ENCODE measurements at places on chromosomes 4 and X.

DNA sequence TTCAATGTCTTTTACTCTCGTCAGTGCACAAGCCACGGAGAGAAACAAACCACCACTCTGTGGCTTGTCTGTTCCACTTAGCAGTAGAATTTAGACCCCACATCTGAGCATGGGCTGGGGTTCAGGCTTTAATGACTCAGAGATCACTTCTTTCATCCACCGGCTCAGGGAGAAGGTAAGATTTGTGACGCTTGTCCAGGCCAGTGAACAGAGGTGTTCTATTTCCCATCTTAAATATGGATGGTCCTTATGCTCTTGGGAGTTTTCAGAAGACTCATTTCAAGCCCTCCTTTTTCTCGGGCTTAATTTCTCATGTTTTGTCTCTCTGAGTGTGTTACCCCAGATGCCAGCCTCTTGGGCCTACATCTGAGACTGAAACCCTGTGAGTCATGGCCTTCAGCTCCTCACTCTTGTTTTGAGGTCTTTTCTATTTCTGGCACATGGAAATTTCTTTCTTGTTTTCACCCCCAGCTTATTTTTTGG is 127.4 kb upstream of the SFRP2 start:
- no peak for DNase-seq

GRCh38 chr4:161929956-161930355 is 233.8 kb downstream of the FSTL5 start:
- no peak for DNase-seq

GRCh38 chr4:139809757-139810140 is 144.1 kb downstream of the MGST2 start:
- no peak for DNase-seq

GRCh38 chrX:21373637-21374162 is 518 bp upstream of the CNKSR2 start:
- DNase-seq, result no peak

DNA sequence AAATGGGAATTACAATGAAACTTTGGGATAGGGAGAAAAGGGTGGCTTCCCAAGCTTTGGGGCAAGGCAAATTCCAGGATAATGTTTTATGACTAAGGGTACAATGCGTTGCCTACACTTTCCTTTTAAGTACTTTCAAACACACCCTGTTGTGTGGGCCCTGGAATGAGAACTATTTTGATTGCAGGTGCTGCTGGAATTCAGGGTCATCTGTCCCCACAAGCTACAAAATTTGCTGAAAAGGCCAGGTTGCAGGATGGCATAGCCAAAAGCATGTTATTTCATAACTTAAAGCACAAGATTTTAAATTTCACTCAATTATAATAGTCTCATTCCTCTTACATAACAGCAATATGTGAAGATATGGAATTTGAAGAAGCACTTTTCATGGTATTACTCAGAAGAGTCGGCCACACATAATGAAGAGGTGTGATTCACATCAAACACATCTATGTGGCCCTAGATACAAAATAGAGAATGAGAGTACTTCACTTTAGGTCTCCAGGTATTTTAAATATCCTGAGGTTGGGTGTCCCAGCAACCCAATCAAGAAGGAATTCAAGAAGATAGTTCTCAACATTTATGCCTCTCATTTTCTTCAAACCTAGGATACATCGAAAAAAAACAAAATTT is 89.3 kb downstream of the APBB2 start:
- DNase-seq, result no peak

DNA sequence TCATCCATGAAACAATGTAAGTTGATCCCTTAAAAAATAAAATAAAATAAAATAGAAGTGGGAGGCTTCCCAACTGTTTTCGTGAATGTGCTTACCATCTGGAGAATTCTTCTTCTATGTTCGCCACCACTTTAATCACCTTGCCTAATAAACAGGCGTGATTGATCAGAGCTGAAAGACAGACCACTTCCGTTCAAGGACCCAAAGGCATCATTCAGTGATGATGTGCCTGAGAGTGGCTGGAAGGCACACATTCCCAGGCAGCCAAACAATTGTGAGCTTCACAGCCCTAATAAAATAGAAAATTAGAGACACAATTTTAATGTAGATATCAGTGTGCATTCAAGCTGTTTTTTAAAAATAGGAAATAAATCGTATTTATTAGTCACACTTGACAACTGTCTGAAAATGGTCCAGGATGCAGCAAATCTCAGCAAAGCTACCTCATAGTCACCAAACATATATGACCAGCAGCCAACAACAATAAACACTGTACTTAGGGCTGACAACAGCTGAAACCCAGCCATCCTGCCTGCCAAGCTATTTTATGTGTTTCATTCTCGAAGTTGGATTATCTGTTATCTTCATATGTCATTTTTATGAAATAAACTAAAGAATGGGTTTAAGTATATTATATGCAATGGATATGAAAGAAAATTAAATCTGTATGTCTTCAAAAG is 163.2 kb upstream of the FAM9B start:
- DNase-seq, result no peak

DNA sequence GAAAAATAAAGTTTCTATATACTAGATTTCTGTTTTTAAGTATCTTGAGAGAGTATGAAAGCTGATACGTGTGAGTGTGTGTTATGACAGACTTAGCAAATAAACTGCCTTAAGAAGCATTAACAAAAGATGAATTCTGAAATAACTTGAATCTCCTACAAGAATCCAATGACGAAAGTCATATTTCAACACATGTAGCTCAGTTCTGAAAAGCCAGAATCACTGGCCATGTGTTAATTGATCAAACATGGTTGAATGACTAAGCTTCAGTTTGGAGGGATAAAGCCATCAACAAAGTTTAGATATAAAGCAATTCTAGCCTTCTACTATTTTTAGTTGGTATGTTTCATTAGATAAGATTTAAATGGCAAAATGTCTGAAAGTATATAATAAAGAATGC is 88.5 kb upstream of the ETNPPL start:
- DNase-seq, result no peak
